Cortex of kidney (tissue), 1 donor: ENCODE measurements at places on chromosomes 11 and 22.

DNA sequence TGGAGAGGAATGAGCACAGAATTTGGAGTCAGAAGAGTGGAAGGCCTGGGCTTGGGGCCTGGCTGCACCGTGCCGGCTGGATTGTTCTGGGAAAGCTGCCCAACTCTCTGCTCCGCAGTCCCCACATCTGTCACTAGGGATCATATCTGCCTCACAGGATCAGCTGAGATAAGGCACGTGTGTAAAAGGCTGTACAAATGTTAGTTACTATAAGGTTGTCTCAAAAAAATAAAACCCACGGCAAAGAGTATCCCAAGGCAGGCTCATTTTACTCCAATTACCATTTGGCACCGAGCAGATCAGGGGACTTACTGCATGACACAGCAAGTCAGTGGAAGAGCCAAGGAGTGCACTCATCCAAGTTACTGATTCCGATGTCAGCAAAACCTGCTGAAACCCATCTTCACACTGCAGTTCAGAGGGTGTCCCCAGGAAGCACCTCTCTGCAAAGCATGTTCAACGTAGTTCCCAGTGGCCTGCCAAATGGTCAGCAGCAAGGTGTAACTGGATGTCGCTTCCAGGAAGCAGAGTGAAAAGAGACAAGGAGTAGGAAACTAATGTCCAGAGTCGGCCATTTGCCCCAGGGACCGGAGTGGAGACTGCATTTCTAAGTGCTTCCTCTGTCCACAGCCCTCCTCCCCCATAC, 18.1 kb upstream of the MRTFA start:
- no peak for DNase-seq

GRCh38 chr11:68043029-68043348, 4.2 kb downstream of the TCIRG1 start:
- no peak for DNase-seq

DNA sequence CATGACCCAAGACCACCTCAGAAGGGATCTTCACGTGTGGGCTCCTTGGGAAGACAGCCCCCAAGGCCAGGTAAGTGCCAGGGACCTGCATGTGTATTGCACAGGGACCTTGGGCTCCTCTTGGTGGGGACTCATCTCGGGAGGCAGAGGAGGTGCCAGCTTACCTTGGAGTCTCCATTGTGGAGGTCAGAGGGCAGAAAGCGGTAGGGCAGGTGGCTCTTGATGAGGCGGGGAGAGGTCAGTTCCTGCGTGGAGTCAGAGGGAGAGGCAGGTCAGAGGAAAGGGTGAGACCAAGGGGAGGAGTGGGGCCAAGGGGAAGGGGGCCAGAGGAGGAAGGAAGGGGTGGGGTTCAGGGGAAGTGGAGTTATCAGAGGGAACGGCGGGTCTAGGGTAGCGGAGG, 22.5 kb downstream of the SULT4A1 start:
- no peak for DNase-seq

- no peak for DNase-seq
Observed at GRCh38 chr22:43755011-43755410, 57.1 kb downstream of the EFCAB6 start.

- no peak for DNase-seq
Observed at GRCh38 chr22:35547987-35548721, 7.5 kb downstream of the RASD2 start.

GRCh38 chr11:133425245-133425644, 107.1 kb downstream of the OPCML start:
- DNase-seq = no peak
